ENCODE measurements at places on chromosomes 7 and 10.

- no peak for DNase-seq
Measured at GRCh38 chr10:122450353-122450990, 4.0 kb upstream of the ARMS2 start.

- DNase-seq = no peak
Measured at GRCh38 chr10:129962872-129963640, 1.0 kb downstream of the EBF3 start.

DNA sequence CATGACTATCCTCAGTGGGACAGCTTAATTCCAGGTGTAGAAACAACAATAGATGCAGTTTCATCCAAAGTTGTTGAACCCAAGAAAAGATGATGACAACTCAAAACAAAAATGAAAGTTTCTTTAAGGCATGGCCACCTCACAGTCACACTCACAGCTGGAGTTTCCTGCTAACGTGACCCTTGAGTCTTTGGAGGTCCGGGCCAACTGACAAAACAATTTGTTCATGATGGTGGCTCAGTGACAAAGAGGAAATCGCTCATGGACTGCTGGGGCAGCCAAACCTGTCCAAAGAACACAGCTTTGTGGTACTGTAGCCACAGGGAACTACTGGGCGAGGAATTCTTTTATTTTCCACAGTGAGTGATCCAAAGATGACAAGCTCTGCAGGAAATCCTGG lies 96.0 kb upstream of the JCAD start:
- no peak for DNase-seq

- DNase-seq = no peak
Measured at GRCh38 chr10:93208717-93209464, 135.2 kb downstream of the CYP26A1 start.

GRCh38 chr10:32332299-32332750 lies 14.6 kb downstream of the EPC1 start:
- DNase-seq = peak; percentile 33

DNA sequence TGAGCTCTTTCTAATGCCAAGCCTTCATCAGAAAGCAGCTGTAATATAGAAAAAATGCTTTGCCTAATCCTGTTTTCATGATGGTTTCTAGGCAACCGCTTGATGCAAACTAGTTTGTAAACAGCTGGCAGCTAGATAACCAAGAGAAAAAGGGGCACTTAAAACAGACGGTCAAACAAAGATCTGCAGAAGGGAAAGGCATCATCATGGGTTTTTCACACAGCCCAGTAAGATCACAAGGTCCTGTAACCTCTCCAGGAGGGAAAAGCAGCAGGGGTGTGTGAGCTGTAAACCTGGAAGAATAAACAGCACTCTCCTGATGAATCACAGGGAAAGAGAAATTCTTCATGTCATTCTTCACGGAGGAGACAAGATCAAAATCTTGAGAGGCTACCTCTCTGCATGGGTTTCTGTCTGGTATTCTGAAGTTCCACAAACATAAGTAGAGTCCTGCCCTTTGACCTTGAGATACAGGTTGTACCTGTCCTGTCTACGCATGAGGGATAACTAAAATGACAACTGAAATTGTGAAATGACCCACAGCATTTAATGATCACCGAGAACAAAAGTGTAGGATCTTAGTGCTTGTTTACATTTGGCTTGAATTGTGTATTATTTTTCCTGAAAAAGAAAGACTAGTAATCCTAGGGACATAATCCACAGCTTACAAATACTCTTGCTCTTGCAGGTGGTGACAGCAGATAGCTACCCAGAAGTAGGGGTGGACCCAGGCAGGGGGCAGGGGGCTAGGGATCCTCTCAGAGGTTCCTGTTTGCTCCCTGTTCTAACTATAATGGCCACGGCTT lies 48.0 kb downstream of the CREB3L2 start:
- no peak for DNase-seq

GRCh38 chr7:45921699-45922519 lies 837 bp upstream of the IGFBP3 start:
- no peak for DNase-seq

GRCh38 chr7:105662998-105663397 lies 81.7 kb upstream of the EFCAB10 start:
- DNase-seq = no peak

- no peak for DNase-seq
Measured at GRCh38 chr10:79883986-79884385, 57.4 kb downstream of the NUTM2E start.

GRCh38 chr10:789831-790701 lies 100.6 kb upstream of the DIP2C start:
- DNase-seq = no peak

DNA sequence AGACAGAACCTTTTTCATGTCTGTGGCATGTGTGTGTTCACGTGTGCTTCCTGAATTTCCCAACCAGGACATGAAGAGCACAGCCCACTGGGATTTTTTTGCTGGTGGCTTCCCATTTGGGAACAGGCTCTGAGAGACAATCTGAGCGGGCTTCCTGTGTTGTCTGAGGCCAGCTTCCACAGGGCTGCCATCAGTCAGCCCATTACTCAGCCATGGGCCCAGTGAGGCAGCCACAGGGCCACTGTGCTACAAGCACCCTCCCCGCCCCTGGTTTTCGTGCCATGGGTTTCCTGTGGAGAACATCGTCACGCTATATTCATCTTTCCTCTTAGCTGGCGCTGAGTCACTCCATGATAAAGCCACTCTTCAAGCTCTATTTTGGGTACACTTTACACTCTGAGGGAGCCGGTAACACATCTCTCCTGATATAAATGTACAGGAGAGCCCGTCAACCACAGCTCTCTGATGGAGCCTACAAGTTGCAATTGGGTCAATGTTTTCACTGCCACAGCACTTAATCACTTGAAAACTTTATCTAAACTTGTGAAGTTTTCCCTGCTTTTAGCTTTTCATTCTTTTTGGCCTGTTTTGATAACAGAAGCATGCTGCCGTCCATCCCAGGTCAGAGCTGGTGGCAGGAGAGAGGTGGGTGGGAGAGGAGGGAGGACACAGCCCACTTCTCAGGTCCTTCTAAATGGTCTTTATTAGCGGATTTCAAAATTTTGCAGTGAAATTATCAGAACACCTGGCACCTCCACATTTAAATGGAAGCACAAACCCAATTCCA lies 96.9 kb downstream of the HIPK2 start:
- DNase-seq = no peak

GRCh38 chr7:49669285-49669684 lies 104.2 kb upstream of the VWC2 start:
- no peak for DNase-seq

DNA sequence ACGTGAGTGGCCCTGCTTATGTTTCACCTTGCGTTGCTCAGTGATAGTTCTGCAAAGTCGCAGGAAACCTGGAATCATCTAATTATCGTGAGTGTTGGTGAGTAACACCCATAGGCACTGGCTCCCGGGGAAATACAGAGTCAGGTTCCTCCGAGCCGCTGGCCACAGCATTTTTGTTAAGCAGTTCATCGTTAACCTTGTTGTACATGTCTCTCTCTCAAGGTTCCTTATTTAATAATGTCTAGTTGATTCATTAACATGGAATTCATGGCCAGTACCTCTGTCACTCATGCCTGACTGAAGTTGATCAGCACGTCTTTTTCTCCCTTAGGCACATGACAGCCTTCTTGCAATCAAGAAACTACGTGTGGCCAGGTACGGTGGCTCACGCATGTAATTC lies 3.1 kb upstream of the ZFAND2A start:
- DNase-seq = no peak

- DNase-seq = no peak
Measured at GRCh38 chr10:17784688-17785087, 24.5 kb upstream of the MRC1 start.

DNA sequence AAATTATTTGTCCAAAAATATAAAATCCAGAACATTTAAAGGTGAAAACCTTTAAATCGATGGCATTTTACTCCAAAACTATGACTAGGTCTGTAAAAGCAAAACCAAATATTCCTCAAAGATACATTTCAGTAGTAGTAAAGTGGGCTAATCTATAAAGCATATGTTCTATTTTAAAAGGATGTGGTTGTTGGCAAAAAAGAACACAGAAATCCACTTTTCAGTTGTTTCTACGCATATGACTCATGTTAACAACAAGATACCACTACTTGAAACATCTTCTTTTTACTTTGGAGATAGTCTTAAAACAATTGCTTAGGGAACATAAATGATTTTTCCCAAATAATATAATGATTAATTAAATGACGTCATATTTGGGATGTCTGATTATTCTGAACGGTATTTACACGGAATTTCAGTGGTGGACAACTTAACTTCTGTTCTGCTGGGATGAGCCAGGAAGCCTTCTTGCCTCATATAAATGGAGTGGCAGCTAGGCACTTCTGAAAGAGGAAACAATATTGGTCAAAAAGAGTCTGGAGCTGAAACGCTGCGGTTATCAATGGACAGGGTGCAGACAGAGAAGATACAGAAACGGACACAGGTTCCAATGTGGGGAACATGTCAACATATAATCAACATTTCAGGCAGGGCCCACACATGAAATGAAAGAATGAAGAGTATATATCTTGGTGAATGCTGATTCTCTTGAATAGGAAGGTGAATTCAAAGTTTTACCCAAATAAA lies 78.5 kb downstream of the ETV1 start:
- DNase-seq = no peak

DNA sequence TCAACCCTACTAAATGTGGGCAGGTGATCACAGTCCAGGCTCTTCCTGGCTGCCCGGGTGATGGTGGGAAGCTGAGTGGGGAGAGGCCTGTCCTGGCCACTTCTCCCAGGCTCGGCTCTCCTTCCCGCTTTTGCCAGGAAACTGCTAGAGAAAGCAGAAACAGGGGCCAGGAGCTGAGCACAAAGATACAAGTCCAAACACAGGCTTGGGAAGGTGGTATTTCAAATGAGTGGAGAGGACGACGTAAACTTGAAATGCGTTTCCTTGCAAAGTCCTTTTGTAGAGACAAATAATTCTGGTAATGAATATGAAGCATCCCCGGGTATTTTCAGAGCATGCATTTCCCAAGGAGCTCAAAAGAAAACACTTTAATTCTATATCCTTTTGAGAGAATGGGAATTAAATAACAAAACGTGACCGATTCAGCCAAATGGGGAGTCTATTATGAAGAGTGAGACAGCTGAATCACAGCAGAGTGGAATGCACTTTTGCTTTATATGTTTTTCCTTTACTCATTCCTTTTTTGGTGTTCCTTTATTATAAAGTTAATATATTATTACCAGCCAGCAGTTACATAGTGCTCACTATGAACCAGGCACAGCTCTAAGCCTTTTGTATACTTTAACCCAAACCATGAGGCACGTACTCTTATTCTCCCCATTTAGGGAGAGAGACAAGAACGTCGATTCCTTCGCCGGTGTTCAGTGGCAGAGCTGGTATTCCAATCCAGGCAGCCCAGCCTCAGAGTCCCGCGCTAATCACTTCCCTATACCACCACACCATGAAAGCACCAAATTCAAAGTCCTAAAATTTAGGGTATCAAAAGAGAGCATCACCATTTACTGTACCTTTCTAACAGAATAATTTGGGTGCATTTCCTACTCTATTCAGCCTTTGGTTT lies 218.2 kb upstream of the KLF14 start:
- no peak for DNase-seq

DNA sequence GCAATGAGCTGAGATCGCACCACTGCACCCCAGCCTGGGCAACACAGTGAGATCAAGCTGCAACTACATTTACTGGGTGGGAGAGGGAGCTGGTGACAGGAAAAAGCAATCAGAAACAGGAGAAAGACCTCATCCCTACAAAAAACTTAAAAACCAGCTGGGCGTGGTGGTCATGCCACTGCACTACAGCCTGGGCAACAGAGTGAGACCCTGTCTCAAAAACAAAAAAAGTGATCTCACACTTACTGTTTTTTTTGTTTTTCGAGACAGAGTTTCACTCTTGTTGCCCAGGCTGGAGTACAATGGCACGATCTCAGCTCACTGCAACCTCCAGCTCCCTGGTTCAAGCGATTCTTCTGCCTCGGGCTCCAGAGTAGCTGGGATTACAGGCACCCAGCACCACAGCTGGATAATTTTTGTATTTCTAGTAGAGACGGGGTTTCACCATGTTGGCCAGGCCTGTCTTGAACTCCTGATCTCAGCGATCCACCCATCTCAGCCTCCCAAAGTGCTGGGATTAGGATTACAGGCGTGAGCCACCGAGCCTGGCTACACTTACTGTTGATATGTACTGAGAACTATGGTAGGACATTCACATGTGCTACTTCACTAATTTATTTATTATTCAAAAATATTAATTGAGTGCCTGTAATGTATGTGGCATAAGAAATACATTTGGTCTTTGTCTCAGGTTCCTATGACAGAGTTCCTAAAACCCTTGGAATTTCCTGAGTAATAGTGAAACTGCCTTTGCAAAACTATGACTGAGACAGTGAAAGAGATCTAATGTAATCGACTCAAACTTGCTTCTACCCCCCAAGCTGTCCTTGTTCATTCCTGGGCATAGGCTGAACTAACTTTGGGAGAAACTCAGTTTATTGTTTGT lies 27.7 kb upstream of the NRBF2 start:
- DNase-seq = no peak

- DNase-seq = no peak
Measured at GRCh38 chr7:121027761-121028669, 39.5 kb downstream of the CPED1 start.

- no peak for DNase-seq
Measured at GRCh38 chr7:102024769-102025391, 207.5 kb downstream of the CUX1 start.

DNA sequence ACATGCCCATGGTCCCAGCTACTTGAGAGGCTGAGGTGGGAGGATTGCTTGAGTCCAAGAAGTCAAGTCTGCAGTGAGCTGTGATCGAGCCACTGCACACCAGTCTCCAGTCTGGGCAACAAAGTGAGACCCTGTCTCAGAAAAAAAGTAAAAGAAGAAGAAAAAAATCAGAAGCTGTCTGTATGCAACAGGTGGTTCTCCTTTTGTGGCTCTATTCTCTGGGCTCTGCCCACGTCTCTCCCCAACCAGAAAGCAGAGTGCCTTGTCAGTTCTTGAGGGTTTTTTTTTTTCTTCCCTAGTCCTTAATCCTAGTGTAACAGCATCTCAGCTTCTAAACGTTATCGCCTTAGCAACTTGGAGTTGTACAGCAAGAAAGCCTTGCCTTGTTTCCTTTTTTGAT lies 89.5 kb downstream of the PRKCQ start:
- no peak for DNase-seq

DNA sequence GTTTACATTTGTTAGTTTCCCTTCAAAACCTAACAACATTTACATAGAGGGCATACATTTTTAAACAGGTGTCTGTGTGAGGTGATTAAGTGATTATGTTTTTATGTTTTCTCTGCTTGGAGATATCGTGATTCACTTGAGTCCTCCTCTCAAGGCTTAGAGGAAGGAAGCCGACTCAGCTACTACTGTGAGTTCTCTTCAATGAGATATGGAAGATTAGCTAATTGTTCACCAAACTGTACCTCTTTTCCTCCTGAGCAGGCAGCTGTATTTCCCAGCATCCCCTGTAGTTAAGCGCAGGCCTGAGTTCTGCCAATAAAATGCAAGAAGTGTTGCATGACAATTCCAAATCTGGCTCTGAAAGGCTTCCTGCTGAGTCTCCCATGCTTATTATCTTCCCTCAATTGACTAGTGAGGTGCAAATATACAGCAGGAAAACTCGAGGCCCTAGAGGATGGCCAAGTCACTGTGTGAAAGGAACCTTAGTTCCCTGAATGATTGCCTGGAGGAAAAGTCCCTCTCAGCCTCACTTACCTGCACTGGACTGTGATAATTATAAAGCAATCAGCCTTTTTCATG lies 528.7 kb downstream of the GRM8 start:
- DNase-seq = no peak

GRCh38 chr10:116207690-116208089 lies 65.3 kb downstream of the GFRA1 start:
- DNase-seq = no peak

GRCh38 chr10:36385693-36386092 lies 739.7 kb upstream of the ANKRD30A start:
- DNase-seq = no peak

GRCh38 chr10:117351558-117351957 lies 23.7 kb downstream of the PDZD8 start:
- no peak for DNase-seq
